NT2/D1 (cell line): ENCODE measurements at places on chromosomes 1 and 21.

GRCh38 chr1:160436966-160437365 is 36.6 kb downstream of the VANGL2 start:
- no peak for DNase-seq

GRCh38 chr1:161114556-161114955 is 3.3 kb downstream of the PFDN2 start:
- no peak for DNase-seq

GRCh38 chr1:101004061-101004460 is 21.5 kb downstream of the DPH5 start:
- DNase-seq, result no peak

GRCh38 chr1:188735567-188735966 is 1742.1 kb downstream of the BRINP3 start:
- DNase-seq, result no peak

DNA sequence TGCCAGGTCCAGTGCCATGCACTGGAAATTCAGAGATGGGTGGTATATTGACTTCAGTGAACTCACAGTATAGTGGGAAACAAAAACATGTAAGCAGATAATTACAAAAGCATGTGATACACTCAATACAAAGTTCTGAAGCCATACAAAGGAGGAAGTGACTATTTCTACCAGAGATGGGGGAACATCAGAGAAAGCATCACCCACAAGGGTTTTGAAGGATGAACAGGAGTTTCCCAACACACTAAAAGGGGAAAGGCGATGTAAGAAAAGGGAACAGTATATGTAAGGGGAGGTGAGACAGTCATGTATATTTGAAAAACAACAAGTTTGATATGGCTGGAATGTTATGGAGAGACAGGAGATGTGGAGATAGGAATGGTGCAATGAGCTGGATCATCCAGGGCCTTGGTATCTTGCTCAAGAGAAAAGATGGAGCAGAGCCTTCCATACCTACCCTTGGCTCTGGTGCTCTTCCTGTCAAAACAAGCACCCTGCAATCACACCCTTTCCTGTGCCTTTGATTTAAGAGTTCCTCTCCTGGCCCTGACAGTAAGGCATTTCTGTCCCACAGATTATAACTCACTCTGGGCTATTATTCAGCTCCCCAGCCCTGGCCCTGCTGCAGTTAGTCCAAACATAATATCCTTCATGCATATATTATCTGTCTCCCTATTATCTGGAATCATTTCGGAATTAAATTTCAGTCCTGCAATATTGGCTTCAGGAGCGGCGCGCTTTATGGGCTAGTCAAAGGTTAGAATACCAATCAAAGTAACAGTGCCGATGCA is 60.5 kb downstream of the DMAP1 start:
- DNase-seq, result no peak
